ENCODE measurements at places on chromosomes 12 and 14.
A peak's percentile ranks its signal among the peaks of the same experiment; 100 is the strongest.

DNA sequence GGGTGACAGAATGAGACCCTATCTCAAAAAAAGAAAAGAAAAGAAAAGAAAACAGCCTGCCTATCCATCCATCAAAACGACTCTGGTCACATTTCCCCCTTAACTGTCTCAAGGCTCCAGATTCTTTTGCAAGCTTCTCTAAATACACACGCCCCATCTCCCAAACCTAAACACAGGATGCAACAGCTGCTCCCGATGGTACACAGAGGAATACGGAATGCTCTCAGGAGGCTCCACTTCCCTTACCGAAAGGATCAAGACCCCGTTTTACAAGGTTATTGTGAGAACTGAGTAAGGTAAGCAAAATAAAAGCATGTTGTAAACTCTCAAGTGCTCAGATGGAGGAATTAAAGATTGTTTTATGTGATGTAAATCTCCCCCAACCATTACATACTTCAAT, 62.3 kb downstream of the NT5DC3 start:
- no peak for DNase-seq

- DNase-seq, result no peak
Observed at GRCh38 chr12:66984962-66985361, 284.2 kb upstream of the CAND1 start.

- no peak for DNase-seq
Observed at GRCh38 chr12:67915335-67915851, 73.9 kb upstream of the IFNG-AS1 start.

DNA sequence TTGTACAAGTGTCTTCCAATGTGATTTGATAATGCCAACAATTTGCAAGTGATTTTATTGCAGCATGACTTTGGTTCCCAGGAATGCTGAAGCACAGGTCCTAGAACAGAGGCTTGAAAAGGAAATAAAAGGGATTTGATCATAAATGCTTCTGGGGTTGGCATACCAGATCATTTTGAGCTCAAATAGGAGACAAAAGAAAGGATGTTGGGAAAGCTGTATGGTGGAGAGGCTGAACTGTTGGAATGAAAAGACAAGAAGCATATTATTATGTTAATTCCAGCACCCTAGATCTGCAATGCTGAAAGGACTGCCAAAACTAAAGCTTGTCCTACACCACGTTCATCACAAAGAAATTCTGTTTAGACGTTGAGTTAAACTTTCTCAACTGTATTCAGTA, 143.1 kb downstream of the BICD1 start:
- no peak for DNase-seq

DNA sequence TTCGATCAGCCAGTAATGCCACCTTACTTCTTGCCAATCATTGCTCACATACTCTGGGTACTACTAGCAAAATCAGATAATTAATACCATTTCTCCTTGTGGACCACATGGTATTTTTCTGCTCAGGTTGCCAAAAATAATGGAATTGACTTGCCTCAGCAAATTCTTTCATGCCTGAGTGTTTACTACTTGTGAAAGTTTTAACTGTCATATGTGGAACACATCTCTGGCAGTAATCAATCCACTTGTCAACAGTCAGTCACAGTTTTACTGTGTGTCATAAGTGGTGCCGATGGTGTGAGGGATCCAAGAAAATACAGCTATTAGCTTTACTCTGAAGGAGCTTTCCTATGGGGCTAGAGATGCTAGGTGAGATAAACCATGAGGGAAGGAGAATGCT, 55.3 kb upstream of the ATF1 start:
- DNase-seq, result peak; percentile 27

- no peak for DNase-seq
Observed at GRCh38 chr12:108115123-108116121, 13.7 kb upstream of the WSCD2 start.

- DNase-seq, result no peak
Observed at GRCh38 chr12:109766251-109766778, 52.7 kb downstream of the FAM222A start.
